ENCODE measurements at places on chromosomes 16 and 17. TPM values are rescaled to one million over a fixed set of nuclear protein-coding genes. Genes with fewer than 3 reads are reported as not detected.

Gene TMEM238L
- 89.7 TPM for total RNA-seq

Gene MEIOC
- not detected for total RNA-seq

Gene ENPP7
- total RNA-seq, result not detected

Gene MYH11
- total RNA-seq, result 39.1 TPM

Gene EVPLL
- total RNA-seq, result 0.12 TPM

Gene CSNK1D
- total RNA-seq, result 166 TPM

Gene CCL22
- 0.45 TPM for total RNA-seq

Gene NRN1L
- total RNA-seq, result 0.67 TPM

Gene GPR139
- not detected for total RNA-seq

GRCh38 chr16:983044-984030 is 1.8 kb downstream of the SOX8 start:
- no peak for DNase-seq

GRCh38 chr17:20266806-20267458 is 200.4 kb downstream of the LGALS9B start:
- no peak for DNase-seq

DNA sequence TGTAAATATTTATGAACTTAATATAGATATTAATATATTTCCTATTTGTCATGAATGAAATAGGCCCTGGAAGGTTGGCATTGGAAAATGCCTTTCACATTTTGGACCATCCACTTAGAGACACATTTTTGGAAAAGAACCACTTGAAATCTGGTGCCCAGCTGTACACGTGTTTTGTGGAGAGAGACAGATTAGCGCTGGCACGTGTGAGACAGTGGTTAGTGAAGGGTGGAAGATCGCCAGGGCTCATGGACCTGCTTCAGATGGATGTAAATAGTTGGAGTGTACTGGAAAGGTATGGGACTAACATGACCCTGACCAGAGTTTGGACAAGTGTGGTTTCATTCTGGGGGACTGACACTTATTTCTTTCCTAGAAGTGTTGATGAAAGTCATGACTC is 222.9 kb downstream of the PRKCA start:
- DNase-seq, result no peak

GRCh38 chr17:19744922-19745757 is 3.0 kb downstream of the ALDH3A1 start:
- peak; percentile 95 for DNase-seq

GRCh38 chr17:3959295-3959899 is 4.8 kb downstream of the ATP2A3 start:
- peak; percentile 80 for DNase-seq

- no peak for DNase-seq
These were observed 56.7 kb downstream of the ZNF423 start for GRCh38 chr16:49799172-49799571.

- DNase-seq, result no peak
These were observed 132.2 kb upstream of the MPHOSPH6 start for GRCh38 chr16:82302042-82302727.

GRCh38 chr17:67636834-67637520 is 80.8 kb upstream of the NOL11 start:
- DNase-seq, result no peak

- no peak for DNase-seq
These were observed 130.9 kb downstream of the PARN start for GRCh38 chr16:14499110-14499509.

DNA sequence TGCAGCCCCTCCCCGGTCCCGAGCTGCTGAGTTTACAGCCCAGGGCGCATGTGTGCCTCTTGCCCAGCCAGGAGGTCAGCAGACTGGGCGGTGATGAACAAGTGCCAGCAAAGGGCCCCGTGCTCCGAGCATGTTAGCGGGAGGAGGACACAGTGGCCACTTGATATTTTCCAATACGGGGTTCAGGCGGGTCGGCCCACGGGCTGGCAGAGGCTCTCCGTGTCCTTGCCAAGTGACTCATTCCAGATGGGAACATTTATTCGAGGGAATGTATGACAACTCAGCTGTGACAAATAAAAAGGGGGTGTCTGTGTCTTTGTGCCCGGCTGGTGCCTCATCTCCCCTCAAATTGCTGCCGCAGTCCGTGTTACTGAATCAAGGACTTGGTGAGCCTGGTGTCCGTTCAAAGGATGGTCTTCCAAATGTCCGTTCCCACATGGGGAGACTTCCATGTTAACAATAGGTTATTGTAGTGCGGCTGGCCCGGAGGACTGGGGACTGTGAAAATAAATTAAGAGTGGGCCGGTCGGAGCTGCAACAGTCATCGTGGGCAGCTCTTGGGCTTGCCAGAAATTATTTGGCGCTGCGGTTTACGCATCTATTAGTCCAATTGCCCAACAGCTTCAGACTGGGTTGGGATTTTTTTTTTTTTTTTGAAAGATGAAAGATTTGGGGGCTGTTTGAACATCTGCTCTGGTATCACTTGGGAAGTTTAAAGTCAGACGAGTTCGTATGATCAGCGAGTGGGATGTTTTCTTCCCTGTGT is 174.0 kb upstream of the CIBAR2 start:
- peak; percentile 47 for DNase-seq

GRCh38 chr17:52648995-52649394 is 490.5 kb upstream of the CA10 start:
- DNase-seq, result peak; percentile 22

- no peak for DNase-seq
These were observed 8.8 kb downstream of the SCIMP start for GRCh38 chr17:5225668-5226457.

DNA sequence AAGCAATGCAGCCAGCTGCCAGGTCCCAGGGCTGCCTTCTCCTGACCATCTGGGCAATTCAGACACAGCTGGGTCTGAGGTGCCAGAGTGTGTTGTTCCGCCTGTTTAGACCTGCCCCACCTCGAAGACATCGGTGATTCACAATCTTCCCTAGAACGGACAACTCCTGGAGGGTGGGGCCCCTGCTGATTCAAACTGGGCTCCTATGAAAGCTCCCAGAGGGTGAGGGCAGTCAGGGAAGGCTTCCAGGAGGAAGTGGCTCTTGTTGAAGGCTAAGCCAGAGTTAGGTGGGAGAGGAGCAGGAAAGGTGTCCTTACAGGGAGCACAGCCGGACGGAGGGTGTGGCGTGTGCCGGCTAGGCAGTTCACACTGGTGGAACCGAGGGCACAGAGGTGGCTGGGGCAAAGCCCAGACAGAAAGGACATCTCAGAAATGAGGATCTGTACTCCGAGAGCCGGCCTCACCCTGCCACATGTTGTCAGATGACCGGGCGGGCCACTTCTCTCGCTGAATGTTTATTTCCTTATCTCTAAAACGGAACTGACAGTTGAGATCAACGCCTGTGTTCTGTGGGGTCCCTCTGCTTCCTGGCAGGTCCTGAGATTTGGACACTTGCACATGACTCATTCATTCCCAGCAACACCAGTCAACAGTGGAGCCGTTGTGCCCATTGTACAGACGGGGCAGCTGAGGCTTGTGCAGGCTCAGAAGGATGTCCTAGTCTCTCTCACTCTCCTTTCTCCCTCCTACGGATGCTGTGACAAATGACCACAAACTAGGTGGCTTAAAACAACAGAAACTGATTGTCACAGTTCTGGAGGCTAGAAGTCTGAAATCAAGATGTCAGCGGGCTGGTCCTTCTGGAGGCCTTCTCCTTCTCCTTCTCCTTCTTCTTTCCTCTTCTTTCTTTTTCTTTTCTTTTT is 26.9 kb upstream of the LITAF start:
- DNase-seq, result peak; percentile 85

GRCh38 chr17:39688945-39689344 is 1.1 kb upstream of the PGAP3 start:
- DNase-seq, result no peak

GRCh38 chr17:77372444-77373298 is 231.9 kb downstream of the SEC14L1 start:
- DNase-seq, result peak; percentile 86

DNA sequence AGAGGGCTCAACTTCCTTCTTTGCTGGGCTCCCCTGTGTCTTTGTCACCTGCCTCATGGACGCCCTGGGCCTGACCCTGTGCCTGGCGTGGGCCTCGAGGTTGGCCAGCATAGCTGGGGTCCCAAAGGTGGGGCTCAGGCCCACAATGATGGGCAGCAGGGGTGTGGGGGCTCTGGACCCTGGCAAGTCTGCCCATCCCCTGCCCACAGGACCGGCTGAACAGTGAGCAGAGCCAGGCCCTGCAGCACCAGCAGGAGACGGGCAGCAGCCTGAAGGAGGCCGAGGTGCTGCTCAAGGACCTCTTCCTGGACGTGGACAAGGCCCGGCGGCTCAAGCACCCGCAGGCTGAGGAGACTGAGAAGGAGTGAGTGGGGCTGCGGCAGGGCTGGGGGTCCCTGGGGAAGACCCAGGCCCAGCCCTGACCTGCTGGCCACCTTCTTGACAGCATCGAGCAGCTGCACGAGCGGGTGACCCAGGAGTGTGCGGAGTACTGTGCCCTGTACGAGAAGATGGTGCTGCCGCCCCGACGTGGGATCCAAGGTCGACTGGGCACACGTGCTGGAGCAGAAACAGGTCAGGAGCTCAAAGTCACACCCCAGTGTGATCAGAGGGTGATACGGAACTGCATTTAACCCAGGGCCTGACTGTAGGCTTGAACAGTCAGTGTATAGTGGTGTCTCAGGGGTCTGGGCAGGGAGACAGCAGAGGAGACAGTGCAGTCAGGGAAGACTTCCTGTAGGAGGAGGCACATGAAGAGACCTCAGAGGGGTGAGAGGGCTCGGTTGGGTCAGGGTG is 3.8 kb downstream of the EVPLL start:
- no peak for DNase-seq

- DNase-seq, result no peak
These were observed 18.6 kb downstream of the RAD51C start for GRCh38 chr17:58710948-58711552.

Data from left colon (tissue), 2 donors.